Right kidney (tissue), 9 donors: ENCODE measurements at places on chromosomes 2 and 18.

DNA sequence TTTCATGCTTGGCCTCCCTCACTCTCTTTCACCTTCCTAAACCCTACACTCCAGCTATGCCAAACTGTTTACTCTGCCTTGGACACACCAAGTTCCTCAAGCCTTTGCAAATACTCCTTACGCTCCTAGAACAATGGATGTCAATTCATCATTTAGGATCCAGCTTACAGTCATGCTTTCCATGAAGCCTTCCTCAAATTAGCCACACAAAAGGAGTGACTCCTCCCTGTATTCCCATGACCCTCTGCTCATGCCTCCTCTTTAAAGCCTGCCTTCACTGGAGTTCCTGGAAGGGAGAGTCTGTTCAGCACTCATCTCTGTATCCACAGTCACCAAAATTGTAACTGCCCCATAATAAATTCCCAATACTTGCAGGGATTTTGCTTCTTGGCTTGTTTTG is 721 bp upstream of the EHD3 start:
- no peak for DNase-seq

- DNase-seq: no peak
These were observed 65.3 kb downstream of the WDR75 start for GRCh38 chr2:189506514-189506976.

- DNase-seq: no peak
These were observed 11.2 kb downstream of the RUFY4 start for GRCh38 chr2:218079943-218080913.

DNA sequence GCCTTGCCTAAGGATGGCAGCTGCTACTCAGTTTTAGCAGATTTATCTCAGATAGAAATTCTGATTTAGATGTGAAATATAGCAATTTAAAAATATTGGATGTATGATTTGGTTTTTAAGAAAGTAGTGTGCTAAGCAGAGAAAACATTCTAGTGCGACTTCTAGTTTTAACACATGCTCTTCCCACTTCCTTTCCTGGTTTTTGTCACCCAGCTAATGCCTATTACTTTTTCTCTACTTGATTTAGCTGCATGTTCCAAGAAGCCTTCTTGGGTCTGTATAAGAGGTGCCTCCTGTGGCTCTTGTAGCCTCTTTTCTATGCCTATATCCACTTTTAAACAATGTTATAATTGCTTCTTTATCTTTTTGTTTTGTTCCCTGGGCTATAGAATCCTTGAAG is 53.0 kb downstream of the GPD2 start:
- DNase-seq: no peak

GRCh38 chr2:133792223-133792622 is 224.0 kb upstream of the NCKAP5 start:
- no peak for DNase-seq

- no peak for DNase-seq
These were observed 30.2 kb downstream of the ITSN2 start for GRCh38 chr2:24330161-24330560.

DNA sequence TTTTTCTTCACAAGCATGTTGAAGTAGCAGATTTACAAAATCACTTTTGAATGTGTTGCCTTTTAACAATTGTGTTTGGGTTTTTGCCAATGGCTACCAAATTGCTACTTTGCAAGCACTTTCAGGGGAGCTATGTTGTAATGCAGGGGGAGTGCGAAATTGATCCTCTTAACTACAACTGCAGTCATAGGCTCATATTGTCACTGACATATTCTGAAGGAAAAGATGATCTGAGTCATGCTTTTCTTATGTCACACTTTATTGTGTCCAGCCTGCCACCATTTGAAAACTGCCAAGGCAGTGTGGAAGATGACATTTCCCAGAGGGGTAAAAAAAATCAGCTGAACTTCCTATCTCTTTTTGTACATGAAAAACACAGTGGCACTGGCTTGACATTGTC is 74.9 kb downstream of the GPD2 start:
- no peak for DNase-seq

DNA sequence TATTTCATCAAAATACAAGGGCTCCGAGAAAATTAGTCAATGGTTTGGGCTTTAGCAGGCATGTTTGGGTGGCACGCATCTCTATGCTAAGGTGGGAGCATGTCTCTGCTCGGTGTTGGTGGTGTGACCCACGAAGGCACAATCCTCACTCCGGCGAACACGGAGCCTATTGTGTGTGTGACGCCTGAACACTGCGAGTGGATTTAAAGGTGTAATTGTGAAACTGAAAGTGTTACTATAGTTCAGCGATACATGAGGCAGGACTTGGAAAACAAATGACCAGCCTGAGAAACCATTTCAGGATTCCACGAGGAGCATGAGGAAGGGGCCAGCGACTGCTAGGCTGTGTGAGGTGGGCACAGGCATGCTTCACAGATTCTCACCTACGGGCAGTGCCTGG is 41.7 kb upstream of the LDLRAD4 start:
- no peak for DNase-seq

- DNase-seq: no peak
These were observed 6.7 kb upstream of the COMMD1 start for GRCh38 chr2:61898810-61899209.

DNA sequence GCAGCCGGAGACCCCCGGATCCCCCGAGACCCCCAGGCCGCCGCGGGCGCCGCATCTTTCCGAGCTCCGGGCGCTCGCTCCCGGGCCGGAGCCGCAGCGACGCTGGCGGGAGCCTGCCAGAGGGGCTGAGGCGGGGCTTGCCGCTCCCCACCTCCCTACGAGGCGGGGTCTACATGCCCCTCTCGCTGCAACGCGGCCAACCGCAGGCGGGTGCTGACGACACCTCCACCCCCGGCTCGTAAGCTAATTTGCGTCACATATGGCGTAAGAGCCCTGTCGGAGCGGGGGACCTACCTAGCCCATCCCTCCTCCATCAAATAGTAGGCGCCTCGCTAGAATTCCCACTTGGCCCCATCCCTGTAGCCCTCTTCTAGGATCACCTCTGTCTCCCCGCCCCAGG is at the start of gene PTPRN:
Gene PTPRN (minus strand): TSS at position 124 of the 400 bp plus-strand sequence. CDS start 69 bp downstream, at position 55.
- no peak for DNase-seq
